Naive thymus-derived CD4-positive, alpha-beta T cell (primary cell): ENCODE measurements at places on chromosomes 4 and X. TPM values are rescaled to one million over a fixed set of nuclear protein-coding genes. Genes with fewer than 3 reads are reported as not detected.

HSFX1 gene
- polyA plus RNA-seq = not detected

FGF13 gene
- polyA plus RNA-seq = not detected

INPP4B gene
- 77.5 TPM for polyA plus RNA-seq

GRCh38 chr4:88022289-88022688 is 14.9 kb downstream of the PKD2 start:
- DNase-seq = no peak

GRCh38 chrX:150409486-150409885 is 46.4 kb downstream of the MAMLD1 start:
- DNase-seq = no peak

GRCh38 chr4:77127215-77127614 is 29.8 kb upstream of the CCNG2 start:
- DNase-seq = no peak

- no peak for DNase-seq
Measured at GRCh38 chr4:188196134-188196735, 57.0 kb downstream of the TRIML1 start.
